ENCODE measurements at places on chromosomes 6 and 20. TPM values are rescaled to one million over a fixed set of nuclear protein-coding genes. Genes with fewer than 3 reads are reported as not detected.

Gene IL17F
- 0.40 TPM for polyA plus RNA-seq

Gene C6orf141
- 2.0 TPM for polyA plus RNA-seq

Gene HLA-F
- polyA plus RNA-seq, result 5.0 TPM

Gene CRISP1
- polyA plus RNA-seq, result not detected

Gene LTB
- 0.91 TPM for polyA plus RNA-seq

Gene RAB23
- polyA plus RNA-seq, result 42.0 TPM

Gene ARMH2
- polyA plus RNA-seq, result not detected

Gene GGT7
- polyA plus RNA-seq, result 27.4 TPM

Gene SIRPD
- not detected for polyA plus RNA-seq

Gene SCRT2
- not detected for polyA plus RNA-seq

Gene NR2E1
- polyA plus RNA-seq, result not detected

Gene ZNF165
- 4.9 TPM for polyA plus RNA-seq

Gene ETV7
- polyA plus RNA-seq, result not detected

- DNase-seq, result peak; percentile 81
Measured at GRCh38 chr6:15065261-15065989, 180.4 kb upstream of the JARID2 start.

DNA sequence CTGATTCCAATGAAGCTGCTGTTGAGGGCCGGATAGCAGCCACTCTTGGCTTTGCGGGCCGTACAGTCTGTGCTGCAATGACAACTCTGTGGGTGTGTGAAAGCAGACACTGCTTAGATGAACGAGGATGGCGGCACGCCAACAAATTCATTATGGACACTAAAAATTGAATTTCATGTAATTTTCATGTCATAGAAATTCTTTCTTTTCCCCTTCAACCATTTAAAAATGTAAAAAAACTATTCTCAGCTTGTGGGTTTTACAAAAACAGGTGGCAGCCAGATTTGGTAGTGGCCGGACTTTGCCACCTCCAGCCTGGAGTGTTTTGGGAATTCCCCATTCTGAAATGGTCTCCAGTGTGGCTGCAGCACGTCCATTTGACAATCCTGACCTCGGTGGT lies 26.0 kb downstream of the MAS1 start:
- no peak for DNase-seq

DNA sequence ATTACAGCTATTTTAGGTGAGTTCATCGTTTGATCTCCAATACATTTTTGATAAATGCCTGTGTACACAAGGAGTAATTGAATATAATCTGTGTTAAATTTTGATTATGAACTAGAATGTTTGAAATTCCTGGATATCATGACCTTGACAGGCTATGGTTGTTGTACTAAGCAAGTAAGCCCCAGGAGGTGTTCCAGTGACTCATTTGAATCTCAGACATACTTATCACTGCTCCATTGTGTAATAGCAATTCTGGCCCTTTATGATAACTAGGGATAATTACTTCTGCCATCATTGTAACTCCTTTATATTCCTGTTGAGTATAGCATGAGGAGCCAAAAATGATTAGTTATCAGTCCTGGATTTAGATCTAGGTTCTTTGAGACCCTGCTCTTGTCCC lies 1424.6 kb upstream of the ADGRB3 start:
- no peak for DNase-seq

GRCh38 chr6:37985355-37985754 lies 165.8 kb downstream of the ZFAND3 start:
- no peak for DNase-seq

DNA sequence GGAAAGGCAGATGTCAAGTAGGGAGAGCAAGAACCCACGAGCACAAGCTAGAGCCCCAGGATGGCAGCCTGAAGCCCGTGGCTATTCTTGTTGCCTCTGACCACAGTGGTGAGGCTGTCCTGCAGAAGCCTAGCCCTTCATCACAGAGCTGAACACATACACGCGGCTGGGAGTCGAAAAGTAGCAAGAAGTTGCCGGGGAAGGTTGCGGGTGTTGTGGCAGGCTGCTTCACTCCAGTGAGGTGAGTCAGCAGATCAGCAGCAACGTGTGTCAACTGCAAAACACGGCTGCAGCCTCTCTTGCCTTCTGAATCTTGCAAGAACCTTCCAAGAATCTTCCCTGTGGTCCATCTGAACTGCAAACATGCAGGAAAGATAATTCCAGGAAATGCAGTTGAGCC lies 10.6 kb upstream of the STX16 start:
- DNase-seq, result no peak

GRCh38 chr6:26197933-26198721 lies 110.9 kb downstream of the HFE start:
- DNase-seq, result no peak

DNA sequence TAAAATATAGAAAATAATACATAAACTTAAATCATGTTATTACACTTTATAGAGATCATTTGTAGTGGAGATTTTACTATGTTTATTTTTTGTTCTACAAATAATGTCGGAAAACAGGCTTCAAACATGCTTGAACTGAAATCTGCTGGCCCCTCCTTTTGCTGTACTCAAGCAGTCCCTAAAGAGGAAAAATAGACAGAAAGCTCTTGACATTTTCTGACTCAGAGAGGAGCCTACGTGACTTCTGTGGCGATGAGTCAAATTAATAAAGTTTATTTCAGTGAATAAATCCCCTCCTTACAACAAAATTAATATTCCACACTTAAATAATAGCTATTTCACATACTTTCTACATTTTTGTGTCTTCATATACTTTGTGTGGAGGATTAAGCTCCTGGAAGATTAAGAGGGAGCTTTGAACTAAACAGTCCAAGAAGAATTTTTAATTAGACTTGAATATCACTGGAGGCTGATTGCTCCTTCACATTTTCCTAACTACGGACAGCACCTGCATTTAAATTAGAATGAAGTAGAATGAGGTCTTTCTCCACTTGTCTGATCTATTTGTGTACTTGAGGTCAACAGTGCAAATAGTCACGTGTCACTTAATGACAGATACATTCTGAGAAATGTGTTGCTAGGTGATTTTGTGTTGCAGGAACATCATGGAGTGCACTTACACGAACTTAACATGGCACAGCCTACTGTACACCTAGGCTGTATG lies 1.7 kb upstream of the TREM1 start:
- no peak for DNase-seq

GRCh38 chr20:48945840-48946514 lies 24.5 kb downstream of the ARFGEF2 start:
- peak; percentile 11 for DNase-seq

- no peak for DNase-seq
Measured at GRCh38 chr20:21184819-21185218, 58.9 kb downstream of the KIZ start.

DNA sequence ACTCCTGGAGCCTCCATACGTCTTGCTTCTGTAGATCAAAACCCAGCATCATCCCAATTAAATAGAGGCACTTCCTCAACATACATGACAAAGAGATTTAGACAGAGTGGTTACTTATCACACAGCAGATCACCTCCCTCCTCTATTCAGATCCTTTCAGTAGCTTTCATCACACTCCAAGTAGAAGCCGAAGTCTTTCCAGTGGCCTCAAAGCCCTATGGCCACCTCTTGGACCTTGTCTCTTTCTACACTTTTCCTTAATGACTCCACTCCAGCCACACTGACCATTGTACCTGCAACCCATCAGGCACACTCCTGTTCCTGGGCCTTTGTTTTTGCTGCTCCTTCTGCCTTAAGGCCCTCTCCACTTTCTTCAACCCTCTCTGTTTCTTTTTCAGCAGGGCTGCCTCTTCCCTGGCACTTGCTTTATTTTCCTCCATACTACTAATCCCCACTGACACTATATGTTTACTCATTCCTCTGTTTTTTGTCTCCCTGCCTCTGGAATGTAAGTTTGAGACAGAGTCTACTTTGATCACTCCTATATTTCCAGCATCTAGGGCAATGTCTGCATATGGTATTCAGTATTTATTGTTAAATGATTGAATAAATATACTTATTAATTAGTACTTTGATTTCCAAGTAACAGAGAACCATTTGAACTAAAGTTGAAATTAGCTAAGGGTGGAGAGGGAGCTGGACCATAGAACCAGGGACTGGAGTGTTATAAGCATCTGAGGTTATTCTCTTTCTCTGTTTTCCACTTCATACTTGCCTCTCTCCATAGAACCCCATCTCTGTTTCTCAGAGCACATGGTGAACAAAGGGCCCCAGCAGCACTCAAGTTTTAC lies 43.4 kb upstream of the TRAM2 start:
- DNase-seq, result no peak

DNA sequence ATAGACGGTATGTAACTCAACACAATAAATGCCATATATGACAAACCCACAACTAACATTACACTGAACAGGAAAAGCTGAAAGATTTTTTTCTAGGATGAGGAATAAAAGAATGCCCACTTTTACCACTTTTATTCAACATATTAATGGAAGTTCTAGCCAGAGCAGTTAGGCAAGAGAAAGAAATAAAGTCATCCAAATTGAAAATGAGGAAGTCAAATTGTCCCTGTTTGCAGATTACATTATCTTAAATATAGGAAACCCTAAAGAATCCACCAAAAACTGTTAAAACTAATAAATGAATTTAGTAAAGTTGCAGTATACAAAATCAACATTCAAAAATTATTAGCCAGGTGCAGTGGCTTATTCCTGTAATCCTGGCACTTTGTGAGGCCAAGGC lies 24.6 kb upstream of the ADGB start:
- DNase-seq, result no peak

GRCh38 chr6:125512621-125513020 lies 210.9 kb upstream of the HDDC2 start:
- DNase-seq, result no peak

DNA sequence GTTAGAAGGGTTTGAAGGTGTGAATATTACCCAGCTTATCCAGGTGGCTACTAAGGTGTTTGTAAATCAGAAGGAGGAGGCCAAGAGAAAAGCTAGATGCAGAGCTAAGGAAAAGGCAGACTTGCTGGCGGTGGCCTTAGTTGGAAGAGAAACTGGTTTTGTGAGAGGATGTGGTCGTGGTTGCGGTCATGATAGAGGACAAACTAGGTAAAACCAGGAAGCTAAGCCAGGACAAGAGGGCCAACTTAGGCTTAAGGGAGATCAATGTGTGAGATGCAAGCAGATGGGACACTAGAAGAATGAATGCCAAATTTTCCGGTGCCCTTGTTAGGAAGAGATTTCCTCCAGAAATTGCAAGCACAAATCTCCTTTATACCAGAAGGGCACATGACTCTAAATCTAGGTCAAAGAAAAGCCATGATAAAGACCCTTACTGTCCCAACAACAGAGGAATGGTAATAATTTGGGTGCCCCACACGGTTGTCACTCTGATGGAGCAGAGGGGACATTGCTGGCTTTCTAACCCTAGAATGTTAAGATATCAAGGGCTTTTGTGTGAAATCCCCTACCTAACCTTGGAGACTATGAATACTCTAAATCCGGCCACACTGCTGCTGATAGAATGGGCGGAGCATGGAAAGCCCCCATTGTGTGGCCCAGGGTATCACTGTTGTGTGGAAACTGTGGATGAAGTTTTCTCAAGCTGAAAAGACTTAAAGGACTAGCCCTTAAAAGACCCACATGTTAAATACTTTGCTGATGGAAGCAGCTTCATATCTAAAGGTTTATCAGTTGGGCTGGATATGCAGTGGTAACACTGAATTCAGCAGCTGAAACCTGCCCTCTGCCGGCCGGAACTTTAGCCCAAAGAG lies 7.8 kb downstream of the IL22RA2 start:
- no peak for DNase-seq

DNA sequence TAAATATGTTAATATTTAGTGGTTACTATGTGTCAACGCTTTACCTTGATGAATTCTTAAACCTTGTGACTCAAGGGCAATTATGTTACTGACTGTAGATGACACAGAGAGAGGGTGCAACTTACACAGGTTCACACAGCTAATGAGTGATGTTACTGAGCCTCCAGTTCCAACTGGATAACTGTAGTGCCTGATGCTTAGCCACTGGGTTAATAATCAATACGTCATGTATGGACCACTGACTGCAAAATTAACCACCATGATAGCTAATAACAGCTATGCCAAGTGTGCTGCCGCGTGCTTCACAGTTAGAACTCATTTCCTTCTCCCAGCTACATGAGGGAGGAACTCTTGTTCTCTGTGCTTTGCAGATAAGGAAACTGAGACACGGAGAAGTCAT lies 45.4 kb downstream of the SIRPA start:
- no peak for DNase-seq

DNA sequence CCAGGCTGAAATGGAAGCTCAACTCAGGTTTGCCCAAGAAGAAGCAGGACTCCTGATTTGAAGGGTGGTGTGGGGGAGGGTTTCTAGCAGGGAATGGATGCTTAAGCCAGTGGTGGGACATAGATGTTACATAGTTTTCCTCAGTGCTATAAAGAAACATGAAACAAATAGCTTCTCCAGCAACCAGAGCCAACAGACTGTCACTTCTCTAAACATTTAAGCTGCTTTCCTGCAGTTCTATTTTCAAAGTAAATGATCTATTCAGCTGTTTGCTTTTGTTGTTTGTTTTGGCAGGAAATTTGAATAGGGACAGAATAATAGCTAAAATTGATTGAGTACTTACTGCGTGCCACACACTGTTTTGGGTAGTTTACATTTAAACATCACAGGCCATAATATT lies 169.0 kb downstream of the UST start:
- DNase-seq, result peak; percentile 22

All from left kidney (tissue), 8 donors.